ENCODE measurements at places on chromosomes 5 and 9.

- DNase-seq, result no peak
Observed at GRCh38 chr9:20513126-20513913, 109.0 kb downstream of the MLLT3 start.

- no peak for DNase-seq
Observed at GRCh38 chr5:39946356-39947045, 521.7 kb upstream of the DAB2 start.

DNA sequence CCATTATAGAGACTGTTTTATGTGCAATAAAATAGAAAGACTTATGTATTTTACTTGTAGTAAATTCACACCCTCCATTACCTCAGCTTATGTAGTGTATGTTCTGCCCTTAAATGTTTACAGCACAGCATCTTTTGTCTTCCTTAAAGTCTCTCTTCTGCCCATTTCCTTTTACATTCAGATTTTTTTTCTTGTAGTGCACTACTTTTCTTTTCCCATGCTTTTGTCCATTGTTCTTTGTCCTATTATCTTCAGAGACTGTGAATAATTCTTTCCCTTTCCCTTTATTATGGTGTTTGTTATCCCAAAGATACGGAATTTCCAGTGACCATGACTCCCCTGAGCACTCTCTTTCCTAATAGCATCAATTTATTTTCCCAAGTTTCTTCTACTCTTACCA lies 66.1 kb upstream of the TYRP1 start:
- no peak for DNase-seq

DNA sequence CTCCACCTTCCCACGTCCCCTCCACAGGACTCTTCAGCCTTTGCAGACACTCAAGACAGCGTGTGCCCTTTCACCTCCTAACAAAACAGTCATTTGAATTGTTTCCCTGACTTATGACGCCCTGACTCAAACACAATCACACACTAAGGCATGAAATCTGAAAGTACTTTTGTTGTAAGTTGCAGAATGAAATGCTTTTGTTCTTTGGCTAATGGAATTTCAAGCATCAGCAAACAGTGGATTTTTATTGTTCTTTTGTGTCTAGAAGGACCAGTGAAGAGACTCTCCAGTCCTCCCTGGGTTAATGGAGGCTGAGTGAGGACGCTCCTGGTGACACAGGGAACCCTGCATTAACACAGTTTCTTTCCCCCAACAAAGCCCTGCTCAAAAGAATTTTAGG lies 380.1 kb downstream of the CTNND2 start:
- DNase-seq, result no peak

GRCh38 chr5:109404428-109404960 lies 5.3 kb downstream of the PJA2 start:
- DNase-seq, result no peak

- peak; percentile 55 for DNase-seq
Observed at GRCh38 chr5:15914638-15915037, 265.0 kb downstream of the MARCHF11 start.

GRCh38 chr9:111198936-111199335 lies 131.1 kb downstream of the OR2K2 start:
- peak; percentile 21 for DNase-seq

DNA sequence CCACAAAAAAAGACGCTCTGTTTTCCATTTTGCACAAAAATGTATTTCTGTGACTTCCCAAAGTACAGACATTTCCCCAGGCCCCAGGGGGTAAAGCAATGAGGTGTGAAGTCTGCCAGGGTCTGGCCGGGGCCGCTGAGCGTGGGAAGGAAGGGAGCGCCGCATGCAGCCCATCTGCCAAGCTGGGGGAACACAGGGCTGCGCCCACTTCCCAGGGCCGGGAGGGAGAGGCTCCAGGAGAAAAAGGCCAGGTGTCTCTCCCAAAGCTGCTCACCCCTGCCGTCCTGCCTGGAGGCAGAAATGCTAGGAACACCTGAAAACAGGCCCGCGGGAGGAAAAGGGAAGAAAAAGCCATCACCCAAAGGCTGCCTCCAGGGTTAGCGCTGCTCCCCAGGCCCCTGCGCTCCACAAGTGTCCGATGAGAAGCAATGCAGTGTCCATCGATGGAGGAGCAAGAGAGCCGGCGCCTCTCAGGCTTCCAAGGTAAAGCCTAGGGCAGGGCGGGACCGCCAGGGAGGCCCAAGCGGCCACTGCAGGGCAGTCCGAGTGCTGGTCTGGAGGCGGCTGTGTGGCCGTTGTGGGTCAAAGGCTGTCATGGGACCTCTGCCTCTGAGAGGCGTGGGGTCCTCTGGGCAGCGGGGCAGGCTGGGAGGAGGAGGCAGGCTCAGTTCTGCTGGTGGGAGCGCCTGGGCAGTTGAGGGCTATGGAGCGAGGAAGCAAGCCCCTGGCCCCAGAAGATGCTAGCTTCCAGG lies 6.0 kb upstream of the ZDHHC12 start:
- DNase-seq, result no peak

DNA sequence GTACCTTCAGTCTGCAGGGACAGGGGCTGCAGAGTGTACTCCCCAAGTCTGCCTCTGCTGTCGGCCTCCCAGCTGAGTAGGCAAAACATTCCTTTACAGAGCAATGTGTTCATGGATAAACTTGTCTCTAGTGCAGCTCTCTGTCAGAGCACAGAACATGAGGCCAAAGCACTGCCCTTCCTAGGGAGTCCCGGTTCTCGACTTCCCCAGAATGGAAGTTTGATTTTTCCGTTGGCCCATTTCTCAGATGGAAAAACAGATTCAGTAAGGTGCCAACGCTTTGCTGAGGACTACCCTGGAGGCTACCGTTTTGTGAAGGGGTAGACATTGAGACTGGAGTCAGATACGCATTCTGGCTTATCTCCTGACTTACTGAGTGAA lies 422 bp upstream of the TRIM32 start:
- DNase-seq, result no peak

DNA sequence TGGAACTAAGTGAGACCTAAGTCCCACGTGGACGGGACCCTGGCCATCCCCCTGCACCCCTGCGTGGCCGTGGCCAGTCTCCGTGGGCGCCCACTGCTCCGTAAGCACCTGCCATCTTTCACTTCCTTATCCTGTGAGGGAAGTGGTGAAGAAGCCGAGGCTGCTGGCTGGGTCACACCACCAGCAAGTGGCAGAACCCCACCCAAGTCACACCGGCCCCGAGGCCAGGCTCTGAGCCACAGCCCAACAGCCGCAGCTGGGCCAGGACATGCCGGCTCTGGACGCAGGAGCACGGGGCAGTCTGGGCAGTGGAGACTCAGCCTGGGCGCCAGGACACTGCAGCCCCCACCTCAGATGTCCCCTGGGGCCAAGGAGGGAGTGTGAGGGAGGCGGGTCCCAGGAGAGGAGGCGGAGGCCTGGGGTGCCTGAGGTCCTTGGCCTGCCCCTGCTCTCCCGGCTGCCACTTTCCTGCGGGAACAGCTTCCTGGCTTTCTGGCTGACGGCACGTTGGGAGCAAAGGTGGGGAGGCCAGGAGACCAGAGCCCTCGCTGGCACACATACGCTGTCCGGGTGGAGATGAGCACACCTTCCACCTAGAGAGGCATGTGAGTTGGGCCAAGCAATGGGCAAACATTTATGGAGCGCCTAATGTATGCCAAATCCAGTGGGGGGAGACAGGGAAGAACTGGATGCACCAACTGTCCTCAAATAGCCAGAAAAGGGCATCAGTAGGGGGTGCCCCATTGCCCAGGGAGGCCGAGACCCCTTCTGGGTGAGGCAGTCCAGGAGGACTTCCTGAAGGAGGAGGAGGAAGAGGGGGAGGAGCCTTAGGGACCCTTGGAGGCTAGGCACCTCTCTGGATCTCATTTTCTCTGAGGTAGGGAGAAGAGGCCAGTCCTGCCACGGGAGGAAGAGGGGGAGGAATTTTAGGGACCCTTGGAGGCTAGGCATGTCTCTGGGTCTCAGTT lies 43.9 kb upstream of the EGFL7 start:
- DNase-seq, result no peak

DNA sequence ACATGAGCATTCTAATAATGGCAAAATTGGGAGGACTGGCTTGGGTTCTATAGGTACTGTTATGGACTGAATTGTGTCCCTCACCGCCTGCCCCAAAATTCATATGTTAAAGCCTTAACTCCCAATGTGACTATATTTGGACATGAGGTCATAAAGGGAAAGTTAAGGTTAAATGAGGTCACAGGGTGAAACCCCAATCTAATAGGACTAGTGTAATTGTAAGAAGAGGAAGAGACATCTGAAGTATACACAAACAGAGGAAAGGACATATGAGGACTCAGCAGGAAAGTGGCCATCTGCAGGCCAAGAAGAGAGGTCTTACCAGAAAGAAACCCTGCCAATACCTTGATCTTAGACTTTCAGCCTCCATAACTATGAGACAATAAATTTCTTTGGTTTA lies 23.1 kb downstream of the RNF180 start:
- DNase-seq, result no peak

DNA sequence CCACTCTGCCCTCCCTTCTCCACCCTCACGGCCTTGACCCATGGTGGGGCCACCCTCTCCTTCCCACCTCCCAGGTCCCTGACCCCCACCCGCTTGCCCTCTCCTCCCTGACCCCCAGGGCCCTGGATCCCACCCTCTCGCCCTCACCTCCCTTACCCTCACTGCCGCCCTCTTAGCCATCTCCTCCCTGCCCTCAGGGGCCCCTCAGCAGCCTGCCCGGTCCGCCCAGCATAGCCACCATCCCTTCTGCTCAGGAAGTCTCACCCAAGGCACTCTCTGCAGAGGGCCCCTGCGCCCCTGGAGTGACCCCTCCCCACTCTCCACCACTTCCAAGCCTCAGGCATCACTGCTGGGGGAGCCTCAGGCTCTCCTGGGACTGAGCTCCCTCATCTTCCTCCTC lies 66.3 kb downstream of the MRPL36 start:
- DNase-seq, result no peak

- DNase-seq, result no peak
Observed at GRCh38 chr5:77347435-77348098, 137.1 kb downstream of the PDE8B start.

- DNase-seq, result no peak
Observed at GRCh38 chr5:165393839-165394238, 1888.4 kb downstream of the MAT2B start.

GRCh38 chr5:173743641-173744343 lies 127.3 kb upstream of the BOD1 start:
- no peak for DNase-seq

DNA sequence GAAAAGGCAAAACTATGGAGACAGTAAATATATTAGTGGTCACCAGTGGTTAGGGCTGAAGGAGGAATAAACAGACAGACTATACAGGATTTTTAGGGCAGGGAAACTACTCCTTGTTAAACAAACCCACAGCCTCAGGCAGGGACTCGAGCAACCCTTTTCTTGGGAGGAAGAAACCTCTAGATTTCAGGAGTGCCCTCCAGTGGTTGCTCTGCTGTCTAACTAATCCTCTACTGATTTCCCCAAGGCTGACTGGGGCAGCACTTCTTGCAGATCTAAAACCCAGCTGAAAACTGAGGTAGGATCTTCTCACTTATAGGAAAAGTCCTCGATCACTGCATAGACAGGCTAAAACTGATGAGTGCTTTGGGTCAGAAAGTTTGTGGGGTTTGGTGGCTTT lies 176.8 kb downstream of the ISOC1 start:
- peak; percentile 50 for DNase-seq

GRCh38 chr5:1885868-1886845 lies 3.4 kb upstream of the IRX4 start:
- DNase-seq, result no peak
